ENCODE measurements at places on chromosomes 11 and 22.

- DNase-seq = no peak
These were observed 26.6 kb upstream of the MYEOV start for GRCh38 chr11:69267395-69267805.

DNA sequence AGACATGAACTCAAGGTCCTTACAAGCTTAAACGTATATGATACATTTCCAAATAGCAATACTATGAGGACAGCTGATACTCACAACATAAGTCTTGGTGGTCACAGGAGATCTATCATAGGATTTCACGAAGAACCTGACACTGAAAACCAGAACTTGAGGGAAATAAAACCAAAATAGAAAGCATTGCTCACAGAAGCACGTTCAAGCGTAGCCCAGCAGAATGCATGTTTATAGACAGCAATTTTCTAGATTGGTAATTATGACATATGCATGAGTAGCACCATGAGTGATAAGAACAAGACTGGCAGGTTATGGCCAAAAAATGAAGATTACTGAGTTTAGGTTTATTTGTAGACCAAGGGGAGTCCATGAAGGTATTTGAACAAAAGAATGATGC is 243.5 kb downstream of the ETS1 start:
- no peak for DNase-seq

GRCh38 chr11:60887556-60887955 is 18.8 kb downstream of the PRPF19 start:
- DNase-seq = peak; percentile 35

DNA sequence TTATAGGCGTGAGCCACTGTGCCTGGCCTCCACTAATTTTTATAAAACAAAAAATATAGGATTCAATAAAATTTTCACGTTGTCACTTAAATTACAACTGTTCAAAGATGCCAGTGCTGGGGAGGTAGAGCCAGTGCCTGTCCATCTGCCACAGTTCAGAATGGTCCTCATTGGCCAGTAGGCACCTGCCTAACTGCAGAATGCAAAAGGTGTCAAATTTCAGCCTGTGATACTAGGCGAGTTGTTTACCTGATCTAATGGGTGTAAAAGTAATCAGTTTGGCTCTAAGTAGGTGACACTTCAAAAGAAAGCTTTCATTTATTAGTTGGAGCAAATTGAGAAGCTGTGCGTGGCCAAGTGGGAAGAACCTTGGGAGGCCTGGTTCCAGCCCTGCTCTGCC is 2.4 kb downstream of the SMARCB1 start:
- no peak for DNase-seq

- DNase-seq = no peak
These were observed 2.4 kb downstream of the GAS2L1 start for GRCh38 chr22:29308791-29309262.

DNA sequence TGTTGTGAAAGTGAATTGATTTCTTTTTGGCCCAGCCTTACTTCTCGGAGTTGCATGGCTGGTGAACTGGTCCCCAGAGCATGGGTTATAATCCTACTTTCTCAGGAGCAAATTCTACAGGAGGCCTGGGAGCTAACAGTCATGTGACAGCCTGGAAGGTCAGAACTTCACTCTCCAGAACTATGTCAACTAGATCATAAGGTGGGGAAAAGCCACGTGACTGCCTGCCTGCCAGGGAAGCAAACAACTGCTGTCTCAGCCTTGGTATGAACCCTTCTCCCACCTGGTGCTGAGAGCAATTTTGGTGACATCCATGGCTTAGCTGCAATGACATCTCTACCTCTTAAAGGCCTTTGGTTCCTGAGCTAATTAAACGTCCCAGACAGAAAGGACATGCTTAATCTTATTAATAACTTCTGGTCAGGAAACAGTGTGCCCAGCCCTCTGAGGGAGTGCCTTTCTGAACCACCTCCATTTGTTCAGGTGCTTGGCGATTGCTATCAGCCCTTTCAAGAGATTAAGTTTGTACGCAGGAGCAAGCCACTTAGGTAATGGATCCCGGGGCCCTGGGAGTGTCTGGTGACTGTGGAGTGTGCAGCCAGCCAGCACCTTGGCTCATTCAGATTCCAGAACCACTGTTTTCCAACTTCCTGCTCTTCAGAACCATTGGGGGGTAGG is 1.4 kb upstream of the CREB3L1 start:
- DNase-seq = peak; percentile 50

- no peak for DNase-seq
These were observed 3.9 kb downstream of the CSTF3 start for GRCh38 chr11:33157103-33158027.

Data from NCI-H524 treated with DMSO at 0.1 percent for 48 hours (cell line).